Kidney epithelial cell (primary cell): ENCODE measurements at places on chromosomes 11 and 22.

DNA sequence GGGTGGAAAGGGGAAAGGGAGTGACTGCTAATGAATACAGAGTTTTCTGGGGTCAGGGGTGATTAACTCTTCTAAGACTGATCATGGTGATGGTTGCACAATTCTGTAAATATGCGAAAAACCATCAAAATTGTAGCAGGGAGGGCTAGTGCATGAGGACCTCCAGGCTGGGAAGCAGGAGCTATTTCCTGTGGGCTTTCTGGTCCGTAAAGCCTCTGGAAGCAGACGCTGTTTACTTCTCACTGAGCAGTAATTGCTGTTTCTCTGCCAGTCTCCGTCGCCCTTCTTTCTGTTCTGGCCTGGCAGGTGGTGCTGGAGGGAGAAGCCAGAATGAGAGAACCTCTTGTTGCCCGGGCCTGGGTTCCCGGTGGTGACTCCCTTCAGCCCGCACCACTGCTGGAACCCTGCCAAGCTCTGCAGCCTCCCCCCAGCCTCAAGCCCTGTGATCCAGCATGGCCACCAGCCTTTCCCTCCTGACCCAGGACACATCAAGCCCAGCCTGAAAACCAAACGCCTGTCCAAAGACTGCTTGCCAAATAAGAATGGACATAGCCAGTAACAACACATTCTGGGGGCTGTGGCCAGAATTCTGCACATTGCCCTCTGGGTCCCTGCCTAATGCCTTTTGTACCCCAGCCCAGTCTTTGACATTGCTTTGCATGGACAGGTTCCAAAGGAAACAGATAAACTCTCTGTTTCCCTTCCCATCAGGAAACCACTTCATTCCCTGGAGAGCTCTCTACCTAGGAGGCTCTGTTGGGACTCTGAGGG lies 201.0 kb upstream of the NAV2 start:
- no peak for DNase-seq

GRCh38 chr11:112285841-112286311 lies 25.2 kb upstream of the PLET1 start:
- DNase-seq: no peak

GRCh38 chr11:113289431-113290187 lies 24.8 kb upstream of the TTC12 start:
- no peak for DNase-seq

DNA sequence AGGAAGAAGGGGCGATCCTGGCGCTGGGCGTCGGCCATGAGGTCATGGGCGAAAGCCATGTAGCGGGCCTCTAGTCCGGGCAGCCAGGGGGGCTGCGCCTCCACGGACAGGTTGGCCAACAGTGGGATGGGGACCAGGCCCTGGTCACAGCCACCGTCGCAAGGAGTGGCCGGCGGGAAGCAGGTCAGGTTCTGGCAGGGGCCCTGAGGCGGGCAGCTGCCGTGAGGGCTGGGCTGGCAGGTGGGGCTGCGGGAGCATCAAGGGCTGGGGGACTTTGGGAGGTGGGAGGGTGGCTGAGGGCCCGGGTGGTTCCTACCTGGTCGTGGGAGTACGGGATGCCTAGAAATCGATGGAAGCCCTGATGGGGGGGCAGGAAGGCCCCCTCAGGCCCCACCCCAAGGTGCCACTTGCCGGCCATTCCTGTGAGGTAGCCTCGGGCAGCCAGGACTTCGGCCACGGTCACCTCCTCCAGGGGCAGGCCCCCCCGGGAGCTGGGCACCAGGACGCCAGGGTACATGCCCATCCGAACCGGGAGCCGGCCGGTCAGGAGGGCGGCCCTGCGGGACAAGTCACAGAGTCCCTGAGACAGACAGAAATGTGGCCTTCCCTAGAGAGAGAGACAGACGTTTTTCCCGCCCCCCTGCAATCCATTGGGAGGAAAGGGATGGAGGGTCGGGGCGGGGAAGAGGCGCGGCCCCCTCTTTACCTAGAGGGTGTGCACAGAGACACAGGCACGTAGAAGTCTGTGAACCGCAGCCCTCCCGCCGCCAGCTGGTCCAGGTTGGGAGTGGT lies 906 bp downstream of the ARSA start:
- no peak for DNase-seq

DNA sequence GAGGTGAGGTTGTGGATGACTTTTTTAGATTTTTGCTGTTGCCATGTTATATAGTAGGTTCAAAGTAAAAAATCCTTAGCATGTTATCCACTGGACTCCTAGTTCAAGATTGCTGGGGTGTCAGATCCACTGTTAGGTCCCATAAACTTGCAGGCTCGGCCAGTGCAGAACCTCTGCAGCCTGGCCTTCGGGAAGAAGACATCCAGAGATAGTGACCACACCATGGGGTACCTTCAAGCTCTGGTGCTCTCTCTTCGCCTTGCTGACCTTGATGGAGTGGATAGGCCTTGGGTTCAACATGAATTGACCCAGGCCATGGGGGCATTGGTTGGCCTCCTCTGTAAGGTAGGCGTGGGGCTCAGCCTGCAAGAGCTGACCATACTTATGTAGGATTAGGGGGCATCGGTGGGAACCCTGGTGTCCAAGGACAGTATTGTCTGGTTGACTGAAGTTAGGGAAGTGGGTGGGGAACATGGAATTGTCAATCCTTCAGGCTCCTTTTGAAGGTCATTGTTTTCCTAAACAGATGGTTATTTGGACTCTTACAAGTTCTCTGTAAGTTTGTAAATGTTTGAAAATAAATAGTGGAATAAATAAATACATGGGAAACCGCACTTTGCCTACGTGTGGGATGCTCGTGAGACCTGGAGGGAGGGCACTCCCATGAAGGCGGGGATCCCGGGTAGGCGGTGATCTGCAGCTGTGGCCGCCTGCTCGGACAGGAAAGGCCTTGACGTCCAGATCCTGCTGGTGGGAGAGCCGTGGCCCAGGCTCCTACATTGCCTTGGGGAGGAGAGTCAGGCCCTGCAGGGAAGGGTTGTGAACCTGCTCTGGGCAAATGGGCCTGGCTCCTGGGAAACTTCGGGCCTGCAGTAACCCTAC lies 37.1 kb downstream of the BCR start:
- DNase-seq: no peak

GRCh38 chr22:49763138-49763537 lies 64.5 kb downstream of the BRD1 start:
- DNase-seq: no peak

DNA sequence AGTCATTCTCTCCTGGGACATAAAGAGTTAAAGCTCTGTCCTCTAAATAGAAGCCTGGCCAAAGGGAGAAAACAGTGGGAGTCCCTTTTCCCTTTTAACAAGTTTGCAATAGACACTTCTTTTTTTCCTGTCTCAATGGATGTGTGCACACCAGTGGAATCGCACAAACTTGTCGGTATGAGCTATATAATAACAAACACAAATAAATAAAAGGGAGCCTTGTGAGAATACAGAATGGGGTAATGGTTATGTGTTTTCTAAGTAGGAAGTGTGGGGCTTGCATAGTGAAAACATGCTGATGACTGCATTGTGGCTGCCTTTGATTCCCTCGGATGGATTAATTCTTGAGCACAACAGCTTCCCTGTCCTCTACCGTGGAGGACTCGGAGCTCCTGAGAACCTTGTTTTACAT lies 131.9 kb downstream of the WNT7B start:
- no peak for DNase-seq

DNA sequence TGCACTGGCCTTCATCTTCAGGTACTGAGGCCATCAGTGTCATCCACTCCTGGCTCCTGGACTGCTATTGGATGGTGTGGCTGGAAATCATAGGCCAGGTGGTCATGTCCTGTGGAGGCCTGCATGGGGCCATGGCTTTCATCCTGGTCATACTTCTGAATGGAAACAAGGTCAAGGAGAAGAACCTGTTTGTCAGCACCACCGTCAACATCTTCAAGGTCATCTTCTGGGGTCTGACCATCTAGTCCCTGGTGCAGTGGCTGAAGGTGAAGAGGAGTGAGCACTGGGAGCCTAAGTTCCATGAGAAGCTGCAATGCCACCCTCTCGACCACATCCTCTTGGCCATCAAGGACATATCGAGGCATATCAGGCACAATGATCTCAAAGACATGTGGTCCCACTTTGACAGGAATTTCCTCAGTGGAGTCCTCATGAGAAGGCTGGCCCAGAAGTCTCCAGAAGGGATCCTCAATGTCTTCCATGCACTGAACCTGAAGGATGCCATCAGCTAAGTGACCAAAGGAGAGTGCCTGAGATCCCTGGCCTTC lies 120.0 kb upstream of the SERPIND1 start:
- no peak for DNase-seq

DNA sequence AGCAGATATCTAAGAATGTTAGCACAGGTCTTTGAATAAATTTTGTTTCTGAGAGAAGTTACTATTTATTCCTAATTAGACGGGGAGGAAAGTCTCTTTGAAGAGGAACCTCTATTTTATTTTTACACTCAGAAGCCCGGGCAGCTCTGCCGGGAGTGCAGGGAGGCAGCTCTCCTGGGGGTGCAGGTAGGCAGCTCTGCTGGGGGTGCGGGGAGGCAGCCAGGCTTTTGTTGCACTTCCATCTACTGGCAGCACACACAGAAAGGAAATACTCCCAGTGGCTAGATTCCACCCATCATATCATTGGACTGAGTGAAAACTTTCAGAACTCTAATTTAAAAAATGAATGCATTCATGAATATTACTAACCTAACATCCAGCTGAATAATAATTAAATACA lies 24.6 kb downstream of the OR10A6 start:
- DNase-seq: no peak

DNA sequence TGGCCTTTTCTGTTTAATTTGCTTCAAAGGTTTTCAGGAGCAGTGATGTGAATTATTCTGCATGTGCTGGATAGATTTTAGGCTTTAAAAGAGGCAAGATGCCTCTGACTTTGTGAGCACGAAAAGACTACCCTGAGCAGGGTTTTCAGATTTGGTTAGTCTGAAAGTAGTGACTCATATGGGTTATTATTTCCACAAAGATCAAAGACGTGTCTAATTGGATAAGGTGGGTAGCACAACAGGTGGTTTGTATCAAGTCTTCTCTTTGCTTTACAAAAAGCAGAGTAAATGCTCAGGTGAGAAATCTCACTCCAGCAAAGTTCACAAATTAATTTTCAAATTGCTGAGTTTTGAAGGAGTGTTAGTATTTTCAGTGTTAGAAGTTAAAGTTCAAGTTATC lies 37.6 kb upstream of the DBX1 start:
- no peak for DNase-seq

DNA sequence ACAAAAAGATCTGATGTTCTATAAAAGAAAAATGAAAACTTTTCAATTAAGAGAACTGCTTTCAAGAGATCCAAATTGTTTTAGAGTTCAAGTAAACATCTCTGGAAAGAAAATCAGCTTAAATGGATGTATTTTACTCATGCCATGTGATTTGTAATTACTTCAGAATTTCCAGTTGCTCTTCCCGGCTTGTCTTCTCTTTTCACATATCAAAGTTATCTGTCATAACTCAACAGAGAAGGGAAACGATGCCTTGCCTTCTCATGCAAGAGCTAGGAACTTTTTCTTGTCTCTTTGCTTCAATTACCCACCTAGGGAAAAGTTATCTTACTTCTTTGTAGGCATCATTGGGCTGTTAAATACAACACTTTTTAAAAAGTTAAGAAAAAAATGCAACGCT lies 255.2 kb upstream of the POU2AF2 start:
- no peak for DNase-seq

DNA sequence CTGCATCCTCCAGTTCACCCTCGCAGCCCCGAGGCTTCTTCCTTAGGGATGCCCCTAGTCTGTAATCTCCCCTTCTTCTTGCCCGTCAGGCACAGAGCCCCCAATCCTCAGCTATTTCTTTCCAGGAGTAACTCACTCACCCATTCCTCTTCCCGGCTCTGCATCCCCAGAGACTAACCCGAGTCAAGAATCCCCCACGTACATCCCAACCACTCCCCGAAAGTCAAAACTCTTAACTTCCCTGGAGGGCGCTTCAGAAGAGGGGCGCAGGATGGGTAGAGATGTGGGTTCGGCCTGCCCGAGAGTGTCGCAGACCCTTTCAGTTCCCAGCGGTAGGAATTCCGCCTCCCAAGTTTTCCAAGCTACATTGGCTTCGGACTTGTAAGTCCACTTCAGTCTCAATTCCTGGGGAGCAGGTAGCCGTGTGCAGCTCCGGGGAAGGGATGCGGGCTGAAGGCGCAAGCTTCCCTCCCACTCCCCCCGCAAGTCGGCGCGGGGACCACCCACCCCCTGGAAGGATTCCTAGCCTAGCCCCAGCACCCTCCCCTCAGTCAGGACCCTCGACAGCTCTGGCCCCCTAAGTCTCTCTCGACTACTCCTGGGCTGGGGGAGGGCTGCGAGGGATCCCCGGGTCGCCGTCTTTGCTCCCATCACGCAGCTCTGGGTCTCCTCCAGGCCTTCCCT lies 871 bp downstream of the BDNF start:
- no peak for DNase-seq

GRCh38 chr11:19936461-19936860 lies 223.8 kb downstream of the DBX1 start:
- DNase-seq: no peak

DNA sequence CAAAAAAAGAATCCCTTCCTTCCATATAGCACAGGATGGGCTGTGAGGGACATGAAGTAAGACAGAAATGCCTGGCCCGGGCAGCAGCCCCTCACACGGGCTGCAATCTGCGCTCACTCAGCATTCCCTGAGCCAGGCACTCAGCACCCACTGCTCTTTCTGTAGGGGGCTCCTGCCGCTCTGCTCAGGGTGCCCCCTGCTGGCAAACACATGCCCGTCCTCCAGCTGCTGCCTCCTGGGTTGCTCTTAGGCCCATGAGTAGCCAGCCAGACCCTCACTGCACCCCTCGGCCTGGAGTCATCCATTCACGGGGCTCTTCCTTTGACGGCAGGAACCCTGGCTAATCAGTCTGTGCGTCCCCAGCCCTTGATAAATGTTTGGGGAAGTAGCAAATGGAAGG lies 6.9 kb downstream of the MCAT start:
- DNase-seq: no peak

- DNase-seq: no peak
Measured at GRCh38 chr11:76750746-76751145, 32.4 kb upstream of the TSKU start.

DNA sequence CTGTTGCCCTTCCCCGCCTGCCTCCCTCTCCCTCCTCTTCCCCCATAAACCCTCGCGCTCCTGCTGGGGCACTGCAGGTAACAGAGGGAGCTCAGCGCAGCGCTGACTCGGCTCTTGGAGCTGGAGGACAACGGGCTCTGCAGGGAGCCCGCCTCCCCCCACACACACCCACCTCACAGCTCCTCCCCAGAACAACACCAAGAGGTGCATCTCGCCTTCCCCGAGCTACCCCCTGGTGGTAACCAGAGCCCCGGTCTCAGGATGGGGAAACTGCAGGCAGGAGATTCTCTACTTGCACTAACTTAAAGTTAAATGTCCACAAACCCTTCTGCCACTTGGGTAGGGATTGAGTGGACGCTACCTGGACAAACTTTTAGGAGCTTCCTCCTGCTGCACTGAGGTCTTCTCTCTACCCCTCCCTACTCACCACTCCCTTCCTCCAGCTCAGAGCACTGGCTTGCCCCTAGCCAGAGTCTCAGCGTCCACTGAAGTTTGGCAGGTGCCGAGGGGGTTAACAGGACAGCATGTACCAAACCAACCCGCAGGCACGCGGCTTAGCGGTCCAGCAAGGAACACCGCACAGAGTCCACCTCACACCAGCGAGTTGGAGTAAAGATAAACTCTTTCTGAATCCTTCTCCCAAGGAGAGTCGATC lies 4.0 kb upstream of the SCN4B start:
- no peak for DNase-seq
